ENCODE measurements at places on chromosomes 2 and 18.

- no peak for DNase-seq
Observed at GRCh38 chr2:25838152-25838756, 40.0 kb downstream of the ASXL2 start.

GRCh38 chr2:173087214-173087581 is 11.6 kb downstream of the MAP3K20 start:
- peak; percentile 40 for DNase-seq

DNA sequence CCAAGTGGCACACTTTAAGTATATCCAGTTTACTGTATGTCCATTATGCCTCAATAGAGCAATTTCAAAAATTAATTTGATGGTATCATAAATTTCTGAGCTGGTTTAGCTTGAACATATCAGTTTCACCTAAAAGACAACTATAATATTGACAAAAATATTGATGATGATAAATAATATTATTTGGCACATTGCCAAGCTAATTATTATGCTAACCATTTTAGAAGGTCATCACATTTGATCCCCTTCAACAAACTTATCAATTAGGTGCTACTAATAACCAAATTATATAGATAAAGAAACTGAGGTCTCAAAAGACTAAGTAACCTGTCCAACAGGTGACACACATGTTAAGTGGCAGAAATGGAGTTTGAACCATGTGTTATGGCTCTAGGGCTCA is 26.9 kb upstream of the UBE2E3 start:
- DNase-seq, result no peak

GRCh38 chr18:3584897-3585460 is 135.0 kb downstream of the TGIF1 start:
- DNase-seq, result no peak

DNA sequence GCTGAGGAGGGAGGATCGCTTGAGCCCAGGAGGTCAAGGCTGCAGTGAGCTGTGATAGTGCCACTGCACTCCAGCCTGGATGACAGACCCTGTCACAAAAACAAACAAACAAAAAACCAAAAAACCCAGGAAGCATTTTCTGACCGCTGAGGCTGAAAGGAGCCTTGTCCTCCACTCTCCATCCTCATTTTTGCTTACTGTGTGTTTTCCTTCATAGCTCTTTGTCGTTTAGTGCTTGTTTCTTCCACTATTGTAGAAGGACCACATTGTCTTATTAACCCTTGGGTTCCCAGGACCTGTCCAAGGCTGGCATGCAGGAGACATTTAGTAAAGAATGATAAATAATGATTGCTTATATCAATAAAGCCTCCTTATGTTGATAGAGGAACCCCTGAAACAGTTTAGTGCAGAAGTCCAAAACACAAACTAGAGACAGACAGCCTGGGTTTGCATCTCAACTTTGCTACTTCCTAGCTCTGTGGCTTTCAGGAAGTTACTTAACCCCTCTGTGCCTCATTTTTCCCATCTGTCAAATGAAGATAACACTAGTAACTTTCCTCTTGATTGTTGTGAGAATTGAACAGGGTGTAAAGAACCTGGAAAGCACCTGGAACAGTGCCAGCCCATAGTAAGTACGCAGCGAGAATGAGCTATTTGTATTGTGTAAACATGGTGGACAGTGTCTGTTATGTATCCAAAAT is 126.0 kb downstream of the LPIN1 start:
- no peak for DNase-seq

DNA sequence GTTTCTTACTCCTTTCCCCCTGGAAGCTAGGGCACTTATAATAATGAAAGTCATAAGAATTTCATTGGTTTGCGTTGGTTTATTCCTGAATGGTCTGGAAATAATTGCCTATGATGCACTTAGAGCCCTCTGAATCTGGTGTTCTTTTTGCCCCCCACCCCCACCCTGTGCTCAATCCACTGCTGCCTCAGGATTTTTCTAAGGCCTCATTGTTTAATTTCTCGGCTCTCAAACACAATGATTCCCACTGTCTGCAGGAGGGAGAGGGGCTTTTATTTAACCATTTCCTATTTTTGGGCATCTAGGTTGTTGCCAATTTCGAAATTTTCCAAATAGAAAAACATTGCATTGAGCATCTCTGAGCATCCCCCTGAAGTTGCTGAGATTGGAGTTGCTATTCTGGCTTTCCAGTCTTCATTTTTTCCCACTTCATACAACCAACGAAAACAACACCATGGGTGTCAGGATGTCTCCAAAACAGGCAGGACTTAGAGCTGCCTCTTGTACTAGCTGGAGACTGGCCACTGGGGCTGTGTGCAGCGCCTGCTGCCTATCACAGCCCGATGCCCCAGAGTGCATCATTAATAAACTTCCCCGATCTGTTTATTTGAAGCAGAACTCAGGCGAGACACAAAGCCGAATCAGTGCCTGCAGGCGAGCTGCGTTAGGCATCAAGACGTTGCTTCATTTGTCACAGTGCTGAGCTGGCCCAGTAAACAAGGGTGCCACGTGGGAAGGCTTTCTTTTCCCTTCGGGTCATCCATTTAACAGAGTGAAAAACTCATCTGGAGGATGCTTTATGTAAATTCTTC is 1.8 kb upstream of the PCARE start:
- peak; percentile 17 for DNase-seq

DNA sequence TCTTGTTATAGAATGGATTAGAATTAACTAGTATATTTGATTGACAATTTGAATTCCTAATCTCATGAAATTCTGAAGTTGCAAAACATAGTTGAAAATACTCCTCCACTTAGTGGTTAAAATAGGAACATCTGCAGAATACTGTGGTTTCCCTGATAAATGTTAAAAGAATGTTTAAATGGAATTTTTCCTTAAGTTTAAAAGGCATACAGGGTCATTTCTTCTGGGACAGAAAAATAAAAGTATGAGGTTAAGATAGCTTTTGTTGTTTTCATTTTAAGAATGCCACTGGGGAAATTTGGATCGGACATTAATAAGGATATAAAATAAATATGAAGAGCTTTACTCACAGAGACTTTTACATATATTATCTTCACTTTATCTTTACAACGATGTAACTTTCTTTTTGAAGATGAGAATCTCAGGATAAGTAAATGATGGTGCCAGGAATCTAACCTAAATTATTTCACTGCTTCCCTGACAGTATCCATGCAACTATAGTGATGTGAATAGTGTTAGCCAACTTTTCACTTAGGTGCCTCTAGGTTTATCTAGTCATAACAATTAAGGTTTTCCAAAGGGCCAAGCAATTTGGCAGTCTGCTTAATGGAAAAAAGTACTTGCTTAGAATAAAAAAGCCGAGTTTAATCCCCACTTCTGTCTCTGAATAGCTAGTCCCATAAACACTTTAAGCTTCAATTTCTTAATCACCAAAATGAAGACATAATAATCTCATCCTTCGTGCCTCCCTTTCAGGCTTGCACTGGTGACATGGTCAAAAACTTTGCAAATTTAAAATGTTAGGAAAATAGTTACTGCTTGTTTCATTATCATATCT is 151.8 kb upstream of the STK17B start:
- DNase-seq, result peak; percentile 66
